CMK (cell line): ENCODE measurements at places on chromosomes 1 and 21.

- no peak for DNase-seq
Observed at GRCh38 chr1:2894381-2895041, 93.0 kb upstream of the TTC34 start.

DNA sequence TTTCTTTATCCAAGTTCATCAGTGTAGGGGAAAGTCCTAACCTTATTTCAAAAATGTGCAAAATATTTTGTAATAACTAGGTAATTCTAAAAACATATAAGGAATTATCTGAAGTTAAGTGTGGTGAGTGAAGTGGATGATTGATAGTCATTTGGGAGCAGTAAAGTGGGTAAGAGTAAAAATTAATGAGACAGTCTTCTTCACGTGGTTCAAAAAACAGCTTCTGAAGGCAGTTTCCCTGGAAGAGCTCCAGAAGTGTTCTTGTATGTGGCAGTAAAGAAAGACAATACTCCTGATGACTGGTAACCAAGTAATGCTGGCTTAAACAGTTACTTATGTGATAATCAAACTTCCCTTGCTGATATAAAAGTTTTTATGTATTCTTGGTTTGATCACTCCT lies 50.3 kb downstream of the LEPR start:
- no peak for DNase-seq

- no peak for DNase-seq
Observed at GRCh38 chr1:53368314-53369033, 40.6 kb upstream of the LRP8 start.

DNA sequence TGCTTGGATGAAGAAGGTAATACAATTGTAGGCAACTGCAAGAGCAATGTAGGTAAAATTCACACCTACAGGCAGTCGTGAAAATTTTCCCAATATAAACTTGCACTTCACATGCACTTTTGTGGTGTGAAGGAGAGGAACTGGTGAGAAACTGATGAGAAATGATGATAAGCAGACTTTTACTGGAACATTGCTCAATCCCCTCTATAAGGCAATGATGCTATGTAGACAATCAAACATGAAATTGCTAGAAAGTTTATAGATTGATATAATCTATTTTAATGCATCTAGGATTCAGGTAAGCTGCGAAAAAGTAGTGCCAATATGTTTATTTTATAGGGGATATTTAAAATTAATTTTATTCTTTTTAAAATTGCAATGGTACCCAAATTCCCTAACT lies 802.2 kb downstream of the KCNT2 start:
- no peak for DNase-seq

- no peak for DNase-seq
Observed at GRCh38 chr1:244945109-244945671, 80.8 kb upstream of the HNRNPU start.

- no peak for DNase-seq
Observed at GRCh38 chr1:165439330-165439729, 5.6 kb downstream of the RXRG start.

DNA sequence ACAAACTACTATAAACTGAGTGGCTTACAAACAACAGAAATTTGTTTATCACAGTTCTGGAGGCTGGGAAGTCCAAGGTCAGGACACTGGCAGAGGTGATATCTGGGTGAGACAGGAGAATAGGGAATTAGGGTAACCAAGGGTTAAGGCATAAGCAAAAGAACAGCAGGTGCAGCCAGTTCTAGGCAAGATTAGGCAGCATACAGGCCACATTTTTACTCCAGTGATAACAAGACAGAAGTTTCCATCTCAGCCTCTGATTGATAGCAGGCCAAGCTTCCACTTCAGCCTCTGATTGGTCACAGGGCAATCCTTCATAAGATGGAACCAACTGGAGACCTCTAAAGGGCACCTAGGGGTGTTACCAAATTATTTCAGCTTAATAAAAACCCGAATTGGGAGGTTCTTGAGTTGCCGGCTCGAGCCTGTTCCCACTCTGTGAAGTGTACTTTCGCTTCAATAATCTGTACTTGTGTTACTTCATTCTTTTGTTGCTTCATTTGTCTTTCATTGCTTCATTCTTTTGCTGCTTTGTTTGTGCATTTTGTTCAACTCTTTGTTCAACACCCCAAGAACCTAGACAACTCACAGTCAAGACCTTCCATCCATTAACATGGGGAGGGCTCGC lies 185.6 kb downstream of the TOMM20 start:
- DNase-seq, result no peak

DNA sequence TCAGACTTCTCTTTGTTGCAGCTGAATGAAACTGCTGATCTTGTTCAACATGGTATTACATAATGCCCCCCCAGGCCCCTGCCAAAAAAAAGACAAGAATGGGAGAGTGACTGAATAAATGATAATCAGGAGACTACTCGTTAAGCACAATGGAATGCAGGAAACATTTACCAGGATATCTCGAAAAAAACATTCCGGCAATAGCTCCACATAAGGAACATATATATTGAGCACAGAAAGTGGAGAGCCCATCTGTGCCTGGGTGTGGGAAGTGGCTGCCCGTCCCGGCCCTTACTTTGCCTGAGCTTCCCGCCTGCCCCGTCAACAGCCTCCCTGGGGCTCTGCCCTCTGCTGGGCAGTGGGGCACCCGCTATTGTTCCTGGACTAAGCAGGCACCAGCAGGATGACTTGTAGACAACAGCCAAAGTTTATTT lies 13.3 kb downstream of the TRIM11 start:
- no peak for DNase-seq

- no peak for DNase-seq
Observed at GRCh38 chr1:176939993-176940392, 224.5 kb downstream of the ASTN1 start.

- no peak for DNase-seq
Observed at GRCh38 chr1:21090463-21090862, 86.2 kb downstream of the EIF4G3 start.

DNA sequence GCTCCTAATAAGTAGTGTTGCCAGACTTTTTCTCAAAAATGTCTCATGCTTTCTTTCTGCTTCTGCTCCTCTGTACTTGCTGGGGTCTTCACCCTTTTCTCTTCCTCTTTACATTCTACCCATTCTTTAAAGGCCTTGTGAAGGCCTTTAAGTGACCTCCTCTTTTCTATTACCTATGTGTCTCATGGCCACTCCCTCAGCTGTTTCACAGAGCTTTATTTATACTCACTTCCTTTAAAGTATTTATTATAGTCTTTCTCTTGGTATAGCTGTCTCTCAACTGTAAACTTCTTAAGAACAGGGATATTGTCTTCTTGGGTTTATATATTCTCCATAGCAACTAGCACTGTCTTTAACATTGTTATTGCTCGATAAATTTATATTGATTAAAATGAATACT lies 792 bp downstream of the GOLPH3L start:
- DNase-seq, result no peak

- DNase-seq, result no peak
Observed at GRCh38 chr1:37892151-37893047, 33.0 kb upstream of the MTF1 start.

- DNase-seq, result no peak
Observed at GRCh38 chr1:224169718-224170270, 13.2 kb upstream of the DEGS1 start.

DNA sequence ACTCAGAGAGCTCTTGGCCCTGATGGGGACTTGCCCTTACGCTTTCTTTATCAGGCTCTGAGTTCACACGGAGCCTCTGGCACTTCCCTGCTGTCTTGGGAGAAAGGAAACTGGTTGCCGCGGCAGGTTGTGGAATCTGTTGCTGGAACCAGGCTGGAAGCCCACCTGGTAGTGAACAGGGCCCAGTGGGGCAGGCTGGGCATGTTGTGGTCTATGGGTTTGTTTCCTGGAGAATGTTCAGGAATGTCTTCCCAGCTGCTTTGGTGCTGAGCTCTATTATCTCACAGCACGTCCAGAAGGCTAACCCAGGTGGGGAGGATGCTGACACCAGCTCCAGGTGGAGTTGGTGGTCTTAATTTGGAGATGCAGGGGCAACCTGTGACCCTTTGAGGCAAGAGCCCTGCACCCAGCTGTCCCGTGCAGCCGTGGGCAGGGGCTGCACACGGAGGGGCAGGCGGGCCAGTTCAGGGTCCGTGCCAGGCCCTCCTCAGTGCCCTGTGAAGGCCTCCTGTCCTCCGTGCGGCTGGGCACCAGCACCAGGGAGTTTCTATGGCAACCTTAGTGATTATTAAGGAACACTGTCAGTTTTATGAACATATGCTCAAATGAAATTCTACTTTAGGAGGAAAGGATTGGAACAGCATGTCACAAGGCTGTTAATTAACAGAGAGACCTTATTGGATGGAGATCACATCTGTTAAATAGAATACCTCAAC lies 33.3 kb upstream of the TDRD10 start:
- DNase-seq, result no peak

DNA sequence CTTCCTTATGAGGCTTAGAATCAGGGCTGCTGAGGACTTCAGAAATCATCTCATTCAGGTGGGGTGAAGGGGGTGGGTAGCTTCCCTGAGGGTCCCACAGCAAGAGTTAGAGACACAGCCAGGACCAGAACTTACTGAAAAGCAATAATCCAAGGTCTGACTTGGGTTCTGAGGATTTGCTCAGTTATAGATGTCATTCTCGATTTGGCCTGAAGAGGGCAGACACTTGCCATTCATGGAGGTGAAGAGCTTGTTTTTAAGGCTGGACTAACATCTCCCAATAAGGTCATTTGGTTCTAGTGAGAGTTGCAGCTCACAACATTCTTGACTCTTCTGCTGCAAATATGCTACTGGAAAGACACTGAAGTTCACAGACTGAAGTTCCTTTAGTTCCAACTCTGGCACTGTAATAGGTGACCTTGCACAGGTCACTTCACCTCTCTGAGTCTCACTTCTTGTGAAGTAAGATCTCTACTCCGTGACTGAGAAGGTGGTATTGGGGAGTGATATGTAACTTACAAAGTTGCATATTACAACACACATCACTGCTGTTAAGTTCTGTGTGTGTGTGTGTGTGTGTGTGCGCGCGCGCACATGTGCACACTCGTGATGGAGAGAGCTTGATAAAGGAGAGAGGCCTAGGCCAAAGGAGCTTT lies 69.8 kb upstream of the DIRAS3 start:
- peak; percentile 29 for DNase-seq

DNA sequence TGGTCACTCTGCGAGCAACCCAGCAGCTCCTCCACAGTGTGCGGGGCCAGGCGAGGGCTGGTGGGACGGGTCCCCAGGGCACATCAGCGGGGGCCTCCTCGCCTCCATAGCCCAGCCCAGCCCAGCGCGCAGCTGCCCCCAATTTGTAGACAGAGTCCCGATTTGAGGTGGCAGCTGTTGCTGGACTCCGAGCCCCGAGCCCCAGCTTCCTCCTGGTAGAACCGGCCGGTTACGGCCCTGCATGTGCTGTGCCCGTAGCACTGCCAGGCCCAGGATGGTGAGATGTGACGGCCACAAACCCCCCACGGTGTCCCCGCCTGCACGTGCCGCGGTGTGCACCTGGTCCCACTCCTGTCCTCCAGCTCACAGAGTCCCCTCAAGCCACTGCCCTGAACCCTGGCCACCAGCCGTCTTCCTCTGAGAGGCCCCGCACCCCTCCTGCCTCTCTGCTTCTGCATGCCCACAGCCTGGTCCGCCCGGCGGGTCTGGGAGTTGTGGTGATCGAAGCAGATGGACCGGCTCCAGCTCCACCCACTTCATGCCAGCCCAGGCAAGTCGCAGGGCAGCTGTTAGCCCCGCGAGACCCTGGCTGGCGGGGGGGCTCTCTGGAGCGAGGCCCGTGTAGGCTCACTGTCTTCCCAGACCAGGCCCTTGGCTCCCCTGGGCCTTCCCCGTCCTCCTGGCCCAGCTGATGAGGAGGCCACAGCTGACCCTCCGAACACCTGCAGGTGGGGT lies 55.5 kb downstream of the MORN1 start:
- DNase-seq, result no peak

- DNase-seq, result no peak
Observed at GRCh38 chr1:17624611-17625233, 85.2 kb downstream of the ARHGEF10L start.

GRCh38 chr1:172781513-172782140 lies 122.7 kb downstream of the FASLG start:
- no peak for DNase-seq
